ENCODE measurements at places on chromosomes 7 and 10.

GRCh38 chr10:57222603-57223002 is 861.5 kb upstream of the ZWINT start:
- DNase-seq, result no peak

DNA sequence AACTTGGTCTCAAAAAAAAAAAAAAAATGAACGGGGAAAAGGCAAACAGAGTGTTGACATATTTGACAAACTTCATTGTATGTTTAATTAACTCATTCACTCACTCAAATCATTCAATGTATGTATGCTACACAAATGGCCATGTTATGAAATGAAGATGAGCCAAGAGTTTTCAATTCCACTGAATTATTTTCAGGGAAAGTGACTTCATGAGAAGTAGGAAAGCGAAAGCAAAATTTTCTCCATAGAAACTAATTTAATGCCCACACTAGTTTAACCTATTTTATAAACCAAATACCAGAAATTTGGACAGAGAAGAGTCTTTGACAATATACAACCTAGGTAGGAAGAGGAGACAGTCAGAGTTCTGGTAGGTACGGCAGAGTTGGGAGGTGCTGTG is 119.5 kb downstream of the HIPK2 start:
- no peak for DNase-seq

DNA sequence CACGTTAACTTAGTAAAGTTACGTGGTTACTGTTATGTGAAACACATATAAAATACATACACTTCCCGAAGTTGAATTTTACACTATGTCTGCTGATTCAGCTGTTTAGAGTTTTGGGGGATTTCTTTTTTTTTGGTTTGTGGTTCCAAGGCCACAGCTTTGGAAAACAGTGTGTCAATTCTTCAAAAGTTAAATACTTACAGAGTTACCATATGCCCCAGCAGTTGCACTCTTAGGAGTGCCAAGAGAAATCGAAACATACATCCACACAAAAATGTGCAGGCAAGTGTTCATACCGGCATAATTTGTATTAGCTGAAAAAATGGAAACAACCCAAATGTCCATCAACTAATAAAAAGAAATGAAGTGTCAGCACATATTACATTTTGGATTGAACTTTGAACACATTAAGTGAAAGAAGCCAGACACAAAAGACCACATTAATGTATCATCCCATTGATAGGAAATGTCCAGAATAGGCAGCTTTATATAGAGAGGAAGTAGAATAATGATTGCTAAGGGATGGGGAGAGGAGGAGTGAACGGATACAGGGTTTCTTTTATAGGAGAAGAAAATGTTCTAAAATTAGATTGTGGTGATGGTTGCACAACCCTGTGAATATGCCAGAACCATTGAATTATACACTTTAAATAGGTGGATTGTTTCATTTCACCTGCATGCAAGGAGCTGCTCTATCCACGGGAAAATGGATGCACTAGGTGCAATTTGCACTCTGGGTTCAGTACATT is 17.6 kb downstream of the APBB1IP start:
- no peak for DNase-seq

DNA sequence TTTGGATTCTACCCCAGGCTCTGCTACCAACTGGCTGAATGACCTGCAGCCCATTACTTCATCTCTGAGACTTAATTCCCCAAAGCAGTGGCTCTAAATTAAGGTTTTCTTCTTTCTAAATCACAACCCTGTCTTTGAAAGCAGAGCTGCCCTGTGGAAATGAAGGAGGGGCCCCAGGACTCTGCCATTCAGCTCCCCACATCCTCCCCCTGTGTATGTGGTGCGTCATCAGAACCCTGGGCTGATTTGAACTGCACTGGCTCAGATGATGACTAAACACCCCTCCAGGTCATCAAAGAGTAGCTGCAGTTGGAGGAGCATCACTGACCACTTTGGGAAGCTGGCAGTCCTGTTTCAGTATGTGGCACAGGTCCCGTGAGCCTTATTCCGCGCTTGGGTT is 46.6 kb downstream of the BPGM start:
- DNase-seq, result peak; percentile 7

DNA sequence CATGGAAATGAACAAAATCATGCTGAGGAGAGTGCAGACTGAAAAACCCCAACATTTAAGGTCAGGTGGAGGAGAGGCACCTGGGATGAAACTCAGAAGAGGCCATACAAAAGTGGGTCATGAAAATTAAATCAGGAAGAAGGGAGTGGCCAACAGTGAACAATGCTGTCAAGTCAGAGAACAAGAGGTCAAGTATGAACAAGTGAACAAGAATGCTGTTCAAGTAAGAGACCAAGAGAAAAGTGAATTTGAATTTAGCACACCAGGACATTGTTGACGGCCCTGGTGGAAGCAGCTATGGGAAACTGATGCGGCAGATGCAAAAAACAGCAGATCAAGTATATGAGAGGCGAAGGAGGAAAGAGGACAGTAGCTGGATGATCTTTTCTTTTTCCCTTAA is 7.9 kb downstream of the CEP41 start:
- no peak for DNase-seq

DNA sequence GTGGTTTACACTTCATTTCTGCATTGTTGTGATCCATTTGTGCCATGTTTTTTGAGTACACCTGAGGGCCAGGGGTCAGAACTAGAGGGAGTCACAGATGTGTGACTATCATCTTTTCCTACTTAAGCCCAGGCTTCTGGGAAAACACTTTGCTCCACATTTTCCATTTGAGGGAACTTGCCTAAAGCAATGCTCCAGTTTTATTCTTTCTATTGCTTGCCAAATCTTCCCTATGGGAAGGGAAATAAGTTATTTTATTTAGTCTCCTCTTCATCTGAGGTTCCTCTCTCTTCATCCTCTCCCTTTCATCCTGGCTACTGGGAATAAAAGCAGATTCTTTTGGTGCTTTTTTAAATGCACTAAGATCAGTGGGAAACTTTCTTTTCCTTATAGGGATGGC is 179.9 kb upstream of the PRSS58 start:
- no peak for DNase-seq

GRCh38 chr7:116150588-116150987 is 59.8 kb upstream of the TES start:
- DNase-seq, result no peak

DNA sequence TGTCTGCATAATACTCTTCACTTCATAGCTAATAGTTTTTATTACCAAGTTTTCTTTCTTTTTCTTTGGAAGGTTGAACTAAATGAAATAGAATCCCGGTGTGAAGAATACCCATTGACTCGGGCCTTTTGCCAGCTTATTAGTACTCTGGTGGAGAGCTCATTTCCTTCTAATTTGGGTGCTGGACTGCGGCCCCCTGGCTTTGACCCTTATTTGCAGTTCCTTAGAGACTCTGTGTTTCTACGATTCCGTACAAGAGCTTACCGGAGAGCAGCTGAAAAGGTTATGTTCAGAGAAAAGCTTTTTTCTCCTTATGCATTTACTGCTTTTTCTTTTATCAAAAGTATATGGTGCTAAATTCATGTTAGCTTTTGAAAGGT is 40.2 kb downstream of the NUP205 start:
- DNase-seq, result no peak

DNA sequence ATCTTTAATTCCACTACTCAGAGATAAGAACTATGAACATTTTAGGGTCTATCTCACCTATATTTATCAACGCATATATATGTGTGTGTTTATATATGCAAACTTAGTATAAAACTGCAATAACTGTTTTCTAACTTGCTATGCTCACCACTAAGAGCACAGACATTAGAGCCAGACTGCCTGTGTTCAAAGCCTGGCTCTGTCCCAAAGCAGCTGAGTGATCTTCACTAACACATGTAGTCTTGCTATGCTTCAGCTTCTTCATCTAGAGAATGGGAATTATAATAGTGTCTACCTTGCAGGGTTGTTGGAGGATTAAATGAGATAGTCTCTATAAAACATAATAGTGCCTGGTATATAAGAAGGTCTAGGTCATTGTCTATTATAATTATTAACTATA is 165.5 kb downstream of the MAGI2 start:
- no peak for DNase-seq

Data from activated CD4-positive, alpha-beta T cell treated with anti-CD3 and anti-CD28 coated beads for 4 hours (primary cell).